Pulmonary artery endothelial cell (primary cell): ENCODE measurements at places on chromosomes 6 and 20.

DNA sequence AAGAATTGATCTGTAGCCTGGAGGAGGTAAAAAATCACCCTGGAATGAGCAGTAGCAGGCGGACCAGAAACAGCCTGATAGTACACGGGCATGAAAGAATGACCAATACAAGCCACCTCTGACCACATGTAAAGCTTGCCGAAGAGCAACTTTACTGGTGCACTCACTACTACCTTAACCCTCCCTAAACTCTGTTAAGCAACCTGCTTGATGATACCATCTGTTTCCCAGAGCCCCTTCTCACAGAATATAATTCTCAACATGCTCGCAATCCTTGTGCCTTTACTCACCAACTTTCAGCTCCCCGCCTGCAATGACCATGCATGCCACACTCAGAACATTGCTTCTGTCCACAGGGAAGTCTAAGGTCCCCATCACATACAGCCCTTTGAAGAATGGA lies 296.5 kb downstream of the PKHD1 start:
- no peak for DNase-seq

- DNase-seq, result no peak
These were observed 995 bp downstream of the ZFP64 start for GRCh38 chr20:52190437-52191131.

GRCh38 chr6:42449917-42450476 lies 1.7 kb downstream of the TRERF1 start:
- no peak for DNase-seq

- DNase-seq, result no peak
These were observed 980 bp downstream of the MBOAT1 start for GRCh38 chr6:20211037-20211940.

DNA sequence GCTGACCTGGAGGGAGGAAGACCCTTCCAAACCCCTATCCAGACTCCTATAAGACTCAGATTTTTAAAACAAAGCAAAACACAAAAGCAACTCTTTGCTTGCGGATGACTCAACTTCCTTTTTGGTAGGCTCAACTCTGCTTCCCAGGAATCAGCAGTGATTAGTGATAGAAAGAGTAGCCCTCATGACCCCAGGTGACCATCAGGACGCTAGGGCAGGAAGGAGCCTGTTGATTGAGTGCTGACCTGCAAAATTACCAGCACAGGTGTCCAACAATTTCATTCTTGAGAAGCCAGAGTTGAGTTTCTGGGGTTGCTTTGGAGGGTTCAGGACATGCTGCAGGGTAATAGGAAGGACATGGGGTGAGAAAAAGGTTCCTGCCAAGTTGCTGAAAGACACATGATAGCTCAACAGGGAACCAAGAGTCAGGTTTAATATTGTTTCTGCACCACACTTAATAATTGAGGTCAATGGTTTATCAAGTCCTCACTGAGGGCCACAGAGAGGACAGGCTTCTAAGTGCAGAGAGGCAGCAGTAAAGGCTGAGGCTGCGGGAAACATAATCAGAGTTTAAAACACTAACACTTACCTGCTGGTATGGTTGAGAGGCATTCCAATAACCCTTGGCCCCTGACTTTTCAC lies 67.4 kb upstream of the BMP2 start:
- no peak for DNase-seq

DNA sequence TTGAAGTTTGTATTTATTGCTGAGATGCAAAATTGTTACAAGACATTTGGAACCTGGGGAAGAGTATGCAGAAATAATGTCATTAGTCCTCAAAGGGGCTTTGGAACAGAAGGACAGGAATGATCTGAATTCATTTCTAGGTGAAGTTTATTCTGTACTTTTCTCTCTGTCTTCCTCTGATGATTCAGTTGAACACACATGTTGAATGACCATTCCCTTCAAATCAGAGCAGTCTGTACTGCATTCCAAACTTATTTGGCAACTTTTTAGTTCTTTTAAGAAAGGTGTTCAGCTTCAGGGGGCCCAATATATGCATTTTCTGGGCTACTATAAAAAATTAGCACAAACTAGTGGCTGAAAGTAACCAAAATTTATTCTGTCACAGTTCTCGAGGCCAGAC lies 213.9 kb upstream of the LAMP5 start:
- no peak for DNase-seq

DNA sequence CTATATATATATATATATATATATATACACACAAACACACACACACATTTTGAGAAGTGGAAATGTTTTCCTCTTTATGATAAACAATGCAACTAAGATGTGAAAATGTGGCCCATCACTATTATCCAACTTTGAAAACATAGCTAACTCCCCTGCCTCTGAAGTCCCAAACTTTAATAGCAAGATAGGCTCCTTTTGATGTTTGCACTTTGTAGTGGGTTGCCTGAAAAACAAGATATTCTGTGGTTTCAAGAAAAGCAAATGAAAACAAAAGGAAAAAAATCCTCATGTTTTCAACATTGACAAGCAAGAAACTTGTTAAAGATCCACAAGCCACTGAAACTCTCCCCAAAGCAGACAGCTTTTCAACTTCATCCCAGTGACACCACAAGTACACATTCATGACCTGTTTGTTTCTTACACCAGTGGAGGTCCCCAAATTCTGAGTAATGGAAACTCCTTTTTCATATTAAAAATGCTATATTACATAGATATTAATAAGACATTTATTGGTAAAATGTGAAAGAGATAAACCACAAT lies 90.0 kb downstream of the IPCEF1 start:
- DNase-seq, result no peak

DNA sequence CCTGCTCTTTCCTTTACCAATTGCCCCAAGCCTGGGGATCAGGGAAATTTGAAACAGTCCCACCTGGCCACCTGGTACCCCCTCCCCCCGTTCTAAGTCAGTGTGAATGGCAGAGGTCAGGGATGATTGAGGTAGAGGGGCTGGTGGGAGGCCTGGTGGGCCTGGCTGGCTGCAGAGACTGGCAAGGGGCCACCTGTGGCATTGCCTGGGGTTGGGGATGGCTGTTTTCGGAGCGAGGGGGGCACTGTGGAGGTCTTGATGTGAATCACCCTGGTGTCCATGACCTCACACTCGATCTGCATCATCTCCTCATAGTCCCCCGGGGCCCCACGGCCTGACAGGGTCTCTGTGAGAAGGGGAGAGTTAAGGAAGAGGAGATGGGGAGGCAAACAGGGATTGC lies 6.5 kb upstream of the TNXB start:
- no peak for DNase-seq
